ENCODE measurements at places on chromosomes 11 and 22.

GRCh38 chr11:8699903-8700302, 17.3 kb downstream of the RPL27A start:
- DNase-seq, result no peak

- no peak for DNase-seq
Observed at GRCh38 chr22:19751497-19752245, 8.9 kb upstream of the TBX1 start.

- no peak for DNase-seq
Observed at GRCh38 chr11:128688031-128688713, 5.7 kb upstream of the FLI1 start.

DNA sequence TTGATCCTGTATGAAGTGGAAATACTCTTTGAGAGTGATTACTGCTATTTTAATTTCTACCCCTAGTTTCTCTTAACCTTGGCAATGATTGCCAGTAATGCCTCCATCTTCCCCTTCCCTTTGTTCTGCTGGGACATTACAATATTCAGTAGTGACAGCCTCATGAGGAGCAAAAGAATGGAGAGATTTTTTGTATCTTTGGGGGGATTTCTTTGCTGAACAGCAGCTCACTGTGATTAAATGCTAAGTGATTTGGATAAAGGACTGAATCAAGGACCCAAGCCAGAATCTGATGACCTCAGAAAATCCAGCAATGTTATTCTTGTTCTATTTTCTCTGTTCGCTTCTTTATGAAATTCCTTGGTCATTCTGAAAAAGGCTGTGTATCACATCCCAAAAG, 7.0 kb upstream of the SLC1A2 start:
- no peak for DNase-seq

- no peak for DNase-seq
Observed at GRCh38 chr11:3147257-3147619, 17.9 kb downstream of the OSBPL5 start.

GRCh38 chr11:26335903-26336302, 4.0 kb downstream of the ANO3 start:
- DNase-seq, result no peak

GRCh38 chr11:26778000-26778757, 56.3 kb upstream of the SLC5A12 start:
- no peak for DNase-seq
